Effector CD4-positive, alpha-beta T cell (primary cell): ENCODE measurements at places on chromosomes 5 and 9.

GRCh38 chr5:155616779-155617392 is 603.3 kb downstream of the KIF4B start:
- DNase-seq = peak; percentile 21

- DNase-seq = no peak
Measured at GRCh38 chr5:167442922-167443321, 848.5 kb upstream of the WWC1 start.

- DNase-seq = no peak
Measured at GRCh38 chr5:171055875-171056454, 194.1 kb downstream of the RANBP17 start.

DNA sequence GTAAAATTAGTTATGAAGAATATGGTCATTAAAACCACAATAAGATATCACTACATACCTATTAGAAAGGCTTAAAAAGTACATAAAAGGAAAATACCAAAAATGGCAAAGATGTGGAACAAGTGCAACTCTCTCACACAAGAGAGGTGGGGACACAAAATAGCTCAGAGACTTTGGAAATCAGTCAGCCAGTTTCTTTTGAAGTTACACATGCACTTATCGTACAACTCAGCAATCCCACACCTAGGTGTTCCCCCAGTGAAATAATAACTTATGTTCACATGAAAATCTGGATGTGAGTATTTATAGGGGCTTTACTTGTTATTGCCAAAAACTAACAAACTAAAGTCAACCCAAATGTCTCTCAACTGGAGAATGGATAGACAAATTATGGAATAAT is 9.8 kb upstream of the RICTOR start:
- no peak for DNase-seq

DNA sequence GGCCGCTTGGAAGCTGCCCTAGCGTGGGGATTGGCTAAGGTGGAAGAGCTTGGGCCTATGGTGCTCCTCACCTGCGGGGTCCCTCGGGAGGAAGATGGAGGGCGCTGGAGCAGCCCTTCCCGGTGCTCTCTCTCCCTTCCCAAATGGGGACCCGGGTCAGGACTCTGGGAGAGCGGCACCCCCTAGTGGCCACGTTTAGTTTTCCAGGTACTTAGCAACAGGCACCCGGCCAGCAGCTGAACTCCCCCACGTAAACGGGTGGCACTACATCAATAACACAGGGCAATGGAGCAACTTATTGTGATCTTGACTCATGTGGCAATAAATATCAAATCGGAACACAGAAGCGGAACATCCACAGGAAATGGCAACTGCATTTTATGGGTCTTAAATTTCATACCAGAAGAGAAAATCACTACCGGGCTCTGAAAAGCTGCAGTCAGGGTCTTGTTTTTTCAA is 316.6 kb downstream of the AGTPBP1 start:
- DNase-seq = no peak

- no peak for DNase-seq
Measured at GRCh38 chr9:13354733-13355132, 75.2 kb upstream of the MPDZ start.

DNA sequence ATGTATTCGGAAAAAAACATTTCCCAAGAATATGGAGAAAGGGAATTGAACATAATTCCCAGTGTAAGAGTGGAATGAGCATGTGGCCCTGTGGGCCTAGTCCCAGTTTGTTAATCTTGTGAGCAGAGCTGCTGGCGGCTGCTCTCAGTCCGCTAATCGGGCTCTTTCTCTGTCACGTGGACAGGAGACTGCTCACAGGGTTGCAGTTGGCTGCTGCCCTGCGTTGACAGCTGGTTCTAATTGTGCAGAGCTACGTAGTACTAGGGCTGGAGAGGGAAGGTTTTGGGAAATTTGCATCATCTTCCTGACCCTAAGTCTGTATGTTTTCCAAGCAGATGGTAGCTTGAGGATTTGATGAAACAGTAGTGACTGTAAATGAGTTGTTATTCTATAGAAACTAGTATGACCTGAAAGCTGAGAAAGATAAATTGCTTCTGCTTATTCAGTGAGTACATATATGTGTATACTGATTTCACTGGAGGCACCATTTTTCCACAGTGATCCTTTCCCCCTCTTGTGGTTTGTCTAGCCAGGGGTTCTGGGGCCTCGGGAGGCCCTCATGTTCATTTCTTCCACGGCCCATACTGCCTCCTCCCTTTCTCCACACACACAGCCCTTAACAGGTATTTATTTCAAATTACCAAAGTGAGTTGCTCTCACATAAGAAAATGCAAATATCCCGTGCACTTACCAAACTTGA is 100.6 kb downstream of the ANGPTL2 start:
- DNase-seq = no peak

DNA sequence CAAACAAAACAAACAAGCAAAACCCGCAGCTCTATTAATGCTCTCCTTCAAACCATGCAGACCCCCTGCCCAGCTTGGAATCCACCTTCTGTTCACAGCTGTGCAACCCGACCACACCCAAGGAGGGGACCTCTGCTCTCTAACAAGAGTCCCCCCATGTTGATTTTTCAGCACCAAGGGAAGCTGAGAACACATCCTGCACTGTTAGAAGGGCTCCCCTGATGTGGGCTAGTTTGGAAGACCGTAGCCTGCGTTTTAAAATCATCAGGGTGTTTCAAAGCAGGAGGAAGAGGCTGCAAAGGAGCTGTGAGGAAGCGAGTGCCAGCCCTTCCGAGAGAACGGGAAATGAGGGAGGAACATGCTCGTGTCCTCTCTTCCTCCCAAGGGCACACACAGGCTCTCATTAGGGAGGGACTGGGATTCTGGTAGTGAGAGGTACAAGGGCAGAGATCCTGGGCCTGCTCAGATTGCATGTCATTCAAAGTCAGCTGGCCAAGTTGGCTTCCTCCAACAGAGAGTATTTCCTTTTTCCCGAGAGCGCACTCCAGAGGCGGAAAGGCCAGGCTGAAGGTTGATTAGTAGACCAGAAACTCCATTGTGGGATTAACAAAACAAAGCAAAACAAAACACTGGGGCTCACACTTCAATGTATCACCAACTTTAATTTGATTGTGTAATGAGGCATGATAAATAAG is 185.9 kb downstream of the SEMA6A start:
- no peak for DNase-seq

DNA sequence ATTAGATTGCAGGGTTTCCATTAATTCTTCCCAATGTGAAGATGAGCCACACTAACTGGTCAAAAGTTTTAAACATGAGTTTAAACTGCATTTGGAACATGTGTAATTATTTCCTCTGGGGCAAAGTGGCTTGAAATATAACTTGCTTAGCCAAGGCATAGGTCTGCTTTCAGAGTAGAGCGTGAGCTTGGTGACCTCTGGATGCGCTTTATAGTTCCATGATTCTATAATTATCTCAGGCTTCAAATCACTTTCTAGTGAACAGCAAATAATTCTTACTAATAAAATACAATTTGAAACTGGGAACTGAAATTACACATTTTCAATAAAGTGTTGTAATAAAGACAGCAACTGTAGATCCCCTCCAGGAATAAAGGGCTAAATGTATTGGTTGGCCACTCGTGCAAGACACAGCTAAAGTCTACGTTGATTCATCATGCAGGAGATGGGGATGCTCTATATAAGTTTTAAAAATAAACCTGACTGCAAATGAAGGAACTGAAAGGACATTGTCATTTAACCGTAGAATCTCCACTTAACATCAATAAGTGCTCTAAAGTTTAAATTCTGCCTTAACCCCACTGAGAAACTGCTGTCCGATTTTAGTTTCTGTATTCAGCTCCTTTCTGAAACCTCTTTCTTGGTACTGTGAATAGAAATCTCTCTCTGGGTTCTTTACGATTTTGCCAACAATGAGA is 460.0 kb downstream of the PSAT1 start:
- no peak for DNase-seq

- DNase-seq = no peak
Measured at GRCh38 chr9:93596399-93596798, 20.0 kb downstream of the PHF2 start.

DNA sequence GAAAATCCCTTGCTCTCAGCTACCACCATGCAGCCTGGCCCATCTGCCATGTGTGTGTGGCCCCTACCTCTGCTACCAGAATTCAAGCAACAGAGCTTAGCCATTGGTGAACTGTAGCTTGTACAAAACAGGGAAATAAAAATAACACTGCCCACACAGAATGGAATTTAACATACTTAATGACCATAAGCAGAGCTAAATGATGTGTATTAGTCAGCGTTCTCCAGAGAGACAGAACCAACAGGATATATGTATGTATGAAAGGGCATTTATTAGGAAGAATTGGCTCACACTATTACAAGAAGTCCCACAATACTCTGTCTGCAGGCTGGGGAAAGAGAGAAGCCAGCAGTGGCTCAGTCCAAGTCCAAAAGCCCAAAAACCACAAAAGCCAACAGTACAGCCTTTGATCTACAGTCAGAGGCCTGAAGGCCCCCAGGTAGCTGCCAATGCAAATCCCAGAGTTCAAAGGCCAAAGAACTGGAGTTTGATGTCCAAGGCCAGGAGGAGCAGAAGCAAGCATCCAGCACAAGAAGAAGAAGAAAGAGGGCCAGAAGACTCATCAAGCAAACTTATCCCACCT is 318.8 kb downstream of the DNAH5 start:
- no peak for DNase-seq

DNA sequence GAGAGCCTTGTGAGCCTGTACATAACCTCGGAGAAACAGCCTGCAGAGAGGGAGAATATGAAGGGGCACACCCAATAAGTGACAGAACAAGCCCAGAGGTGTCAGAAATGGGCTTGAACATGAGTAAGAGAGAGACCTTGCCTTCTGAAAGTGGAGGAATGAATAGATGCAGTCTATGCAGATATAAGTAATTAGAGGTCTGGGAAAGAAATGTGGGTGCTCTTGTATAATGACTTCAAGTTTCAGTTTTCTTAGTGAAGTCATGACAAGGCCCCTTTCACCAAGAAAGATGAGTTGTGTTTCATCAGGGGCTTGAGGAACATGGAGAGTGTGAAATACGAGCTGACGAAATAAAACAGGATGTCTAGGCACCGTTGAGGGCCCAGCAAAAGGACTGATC is 15.1 kb downstream of the GRAMD2B start:
- no peak for DNase-seq

DNA sequence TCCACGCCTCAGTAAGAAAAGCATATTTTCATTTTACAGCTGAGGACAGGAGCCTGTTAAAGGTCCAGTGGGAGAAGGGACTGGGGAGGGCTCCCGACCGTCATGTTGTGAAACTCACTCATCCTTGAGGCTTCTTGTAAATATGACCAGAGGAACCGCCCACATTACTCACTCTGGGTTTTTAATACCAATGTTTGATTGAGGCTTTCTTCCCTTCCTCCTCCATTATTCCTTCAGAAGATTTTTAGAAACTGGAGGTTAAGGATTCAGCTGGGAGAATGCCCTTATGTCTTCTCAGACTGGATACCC is 61.4 kb upstream of the GLRX start:
- no peak for DNase-seq

DNA sequence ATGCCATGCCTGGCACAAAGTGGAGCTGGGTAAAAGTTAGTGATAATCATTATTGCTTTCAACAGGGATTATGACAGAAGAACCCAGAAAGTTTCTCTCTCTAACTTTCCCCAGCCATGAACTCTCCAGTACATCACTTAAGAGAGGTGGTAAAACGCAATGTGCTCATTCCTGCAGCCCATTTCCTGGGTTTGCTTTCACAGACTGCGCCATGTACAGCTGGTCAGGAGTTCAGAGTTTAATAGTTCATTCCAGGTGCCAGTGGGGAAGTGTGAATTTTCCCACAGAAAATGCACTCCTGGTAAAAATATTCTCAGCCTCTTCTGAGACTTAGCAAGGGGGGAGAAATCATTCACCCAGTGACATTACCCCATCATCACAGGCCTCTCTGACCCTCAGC is 35.5 kb downstream of the ADAM19 start:
- no peak for DNase-seq

DNA sequence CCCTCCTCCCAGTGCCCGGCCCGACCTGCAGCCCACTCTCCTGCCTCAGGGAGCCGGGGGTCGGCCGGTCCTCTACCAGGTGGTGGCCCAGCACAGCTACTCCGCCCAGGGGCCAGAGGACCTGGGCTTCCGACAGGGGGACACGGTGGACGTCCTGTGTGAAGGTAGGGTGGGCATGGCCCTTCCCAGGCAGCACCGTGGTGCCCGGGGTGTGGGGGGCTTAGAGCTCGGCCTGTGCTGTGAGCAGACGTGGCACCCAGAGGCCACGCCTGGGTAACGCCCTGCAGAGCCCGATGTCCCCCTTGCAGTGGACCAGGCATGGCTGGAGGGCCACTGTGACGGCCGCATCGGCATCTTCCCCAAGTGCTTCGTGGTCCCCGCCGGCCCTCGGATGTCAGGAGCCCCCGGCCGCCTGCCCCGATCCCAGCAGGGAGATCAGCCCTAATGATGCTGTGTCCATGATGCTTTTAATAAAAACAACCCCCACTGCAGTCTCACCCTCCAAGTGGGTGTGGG is 7.2 kb downstream of the ENTPD8 start:
- no peak for DNase-seq

GRCh38 chr5:180832638-180833068 is 28.4 kb downstream of the ZFP62 start:
- peak; percentile 27 for DNase-seq

DNA sequence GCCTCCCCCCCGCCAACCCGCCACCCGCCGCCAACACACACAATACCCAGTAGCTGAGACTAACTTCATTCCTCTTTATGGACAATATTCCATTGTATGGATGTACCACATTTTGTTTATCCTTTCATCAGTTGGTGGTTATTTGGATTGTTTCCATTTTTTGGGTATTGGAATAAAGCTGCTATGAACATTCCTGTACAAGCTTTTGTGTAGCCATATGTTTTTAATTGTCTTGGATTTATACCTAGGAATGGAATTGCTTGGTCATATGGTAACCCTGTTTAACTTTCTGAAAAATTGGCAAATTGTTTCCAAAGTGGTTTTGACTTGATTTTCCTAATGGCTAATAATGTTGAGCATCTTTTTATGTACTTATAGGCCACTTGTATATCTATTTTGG is 4.9 kb upstream of the UBTD2 start:
- no peak for DNase-seq

GRCh38 chr5:149857499-149857898 is 87.1 kb downstream of the PDE6A start:
- no peak for DNase-seq

DNA sequence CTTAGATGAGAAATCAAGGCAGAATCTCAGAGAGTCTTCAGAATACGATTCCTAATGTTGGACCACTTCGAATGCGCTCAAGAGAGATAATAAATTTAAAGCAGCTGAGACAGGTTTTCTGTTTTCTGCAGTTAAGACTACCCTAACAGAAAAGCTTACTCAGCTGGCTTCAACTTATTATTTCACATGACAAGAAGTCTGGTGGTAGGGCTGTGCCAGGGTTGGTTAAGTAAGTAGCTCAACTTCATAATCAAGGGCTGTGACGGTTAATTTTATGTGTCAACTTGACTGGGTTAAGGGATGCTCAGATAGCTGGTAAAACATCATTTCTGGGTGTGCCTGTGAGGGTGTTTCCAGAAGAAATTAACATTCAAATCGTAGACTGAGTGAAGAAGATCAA is 3.8 kb downstream of the GPR150 start:
- DNase-seq = no peak

DNA sequence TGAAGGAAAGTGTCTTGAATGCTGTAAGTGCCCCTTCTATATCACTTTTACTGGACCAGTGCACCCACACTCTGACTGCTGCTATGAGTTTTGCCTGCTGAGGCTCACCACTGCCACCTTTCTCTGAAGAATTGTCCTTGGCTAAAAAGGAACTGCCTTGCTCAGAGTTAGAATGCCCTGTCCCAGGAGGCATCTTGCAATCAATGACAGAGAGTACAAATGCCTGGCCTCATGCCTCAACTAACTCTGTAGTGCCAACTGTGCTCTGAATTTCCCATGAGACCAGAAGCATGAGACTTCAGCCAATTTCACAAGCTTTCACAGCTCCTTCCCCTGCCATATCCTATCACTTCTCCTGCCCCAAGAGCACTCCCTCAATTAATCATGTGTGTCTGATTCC is 569.7 kb downstream of the ZNF608 start:
- no peak for DNase-seq
